ENCODE measurements at places on chromosomes 5 and 9. TPM values are rescaled to one million over a fixed set of nuclear protein-coding genes. Genes with fewer than 3 reads are reported as not detected.

IL13 gene
- 1.3 TPM for polyA plus RNA-seq

IGFBPL1 gene
- 0.13 TPM for polyA plus RNA-seq

VCAN gene
- polyA plus RNA-seq, result 5.0 TPM

TXNDC8 gene
- not detected for polyA plus RNA-seq

RAB3C gene
- polyA plus RNA-seq, result 2.7 TPM

C5orf52 gene
- polyA plus RNA-seq, result not detected

RPL7A gene
- 2,933 TPM for polyA plus RNA-seq

NR5A1 gene
- polyA plus RNA-seq, result not detected

LCN6 gene
- 48.0 TPM for polyA plus RNA-seq

CFAP157 gene
- 0.77 TPM for polyA plus RNA-seq

CARTPT gene
- polyA plus RNA-seq, result 0.85 TPM

RANBP6 gene
- 7.5 TPM for polyA plus RNA-seq

PTGS1 gene
- 4.7 TPM for polyA plus RNA-seq

MUSK gene
- not detected for polyA plus RNA-seq

KIAA0825 gene
- polyA plus RNA-seq, result 1.7 TPM

IFNK gene
- not detected for polyA plus RNA-seq

LHX6 gene
- 1.2 TPM for polyA plus RNA-seq

SLC2A6 gene
- 2.4 TPM for polyA plus RNA-seq

MVB12B gene
- 6.2 TPM for polyA plus RNA-seq

SPATA9 gene
- polyA plus RNA-seq, result 0.67 TPM

PCSK5 gene
- 8.8 TPM for polyA plus RNA-seq

SH3TC2 gene
- 0.33 TPM for polyA plus RNA-seq

ABO gene
- polyA plus RNA-seq, result 1.5 TPM

RGS7BP gene
- 0.67 TPM for polyA plus RNA-seq

GADD45G gene
- 5.3 TPM for polyA plus RNA-seq

PPP3R2 gene
- not detected for polyA plus RNA-seq

SPTAN1 gene
- polyA plus RNA-seq, result 147 TPM

WDR38 gene
- not detected for polyA plus RNA-seq

CRB2 gene
- polyA plus RNA-seq, result 0.01 TPM

DMRT2 gene
- 0.20 TPM for polyA plus RNA-seq

DAPK1 gene
- polyA plus RNA-seq, result 12.8 TPM

SLC31A1 gene
- 6.4 TPM for polyA plus RNA-seq

SPATA24 gene
- 4.1 TPM for polyA plus RNA-seq

ZNG1C gene
- 14.1 TPM for polyA plus RNA-seq

FOXD4 gene
- polyA plus RNA-seq, result not detected

MEIKIN gene
- not detected for polyA plus RNA-seq

NPR3 gene
- 2.6 TPM for polyA plus RNA-seq

PCDHB16 gene
- polyA plus RNA-seq, result 0.90 TPM

EMB gene
- 12.5 TPM for polyA plus RNA-seq

PLCXD3 gene
- 11.2 TPM for polyA plus RNA-seq

RNF183 gene
- polyA plus RNA-seq, result not detected

PCDHB9 gene
- 0.38 TPM for polyA plus RNA-seq

LRRC19 gene
- polyA plus RNA-seq, result not detected

SPATA31A3 gene
- not detected for polyA plus RNA-seq

FBP1 gene
- polyA plus RNA-seq, result 12.5 TPM

PDE6A gene
- polyA plus RNA-seq, result not detected

ANKRD34B gene
- 1.5 TPM for polyA plus RNA-seq

CCL21 gene
- polyA plus RNA-seq, result 11.6 TPM

CDHR2 gene
- polyA plus RNA-seq, result 0.42 TPM

ACSL6 gene
- 0.15 TPM for polyA plus RNA-seq

DROSHA gene
- 14.9 TPM for polyA plus RNA-seq

LHX3 gene
- polyA plus RNA-seq, result not detected

IFNA4 gene
- not detected for polyA plus RNA-seq

GALNT12 gene
- polyA plus RNA-seq, result 4.5 TPM

SEMA6A gene
- 4.2 TPM for polyA plus RNA-seq
